Stimulated activated CD4-positive, alpha-beta T cell treated with anti-CD3 and anti-CD28 coated beads, Interleukin-1b, Interleukin-23, amount 100 ng/mL, for 24 hours (primary cell): ENCODE measurements at places on chromosomes 4 and X.

DNA sequence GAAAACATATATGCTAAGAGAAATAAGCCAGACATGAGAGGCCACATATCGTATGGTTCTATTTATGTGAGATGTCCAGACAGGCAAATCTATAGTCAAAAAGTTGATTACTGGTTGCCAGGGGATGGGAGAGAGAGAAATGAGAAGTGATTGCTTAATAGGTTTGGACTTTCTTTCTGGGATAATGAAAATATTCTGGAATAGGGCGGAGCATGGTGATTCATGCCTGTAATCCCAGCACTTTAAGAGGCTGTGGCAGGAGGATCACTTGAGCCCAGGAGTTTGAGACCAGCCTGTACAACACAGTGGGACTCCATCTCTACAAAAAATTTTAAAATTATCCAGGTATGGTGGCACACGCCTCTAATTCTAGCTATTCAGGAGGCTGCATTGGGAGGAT is 22.4 kb downstream of the RBM47 start:
- DNase-seq: no peak

DNA sequence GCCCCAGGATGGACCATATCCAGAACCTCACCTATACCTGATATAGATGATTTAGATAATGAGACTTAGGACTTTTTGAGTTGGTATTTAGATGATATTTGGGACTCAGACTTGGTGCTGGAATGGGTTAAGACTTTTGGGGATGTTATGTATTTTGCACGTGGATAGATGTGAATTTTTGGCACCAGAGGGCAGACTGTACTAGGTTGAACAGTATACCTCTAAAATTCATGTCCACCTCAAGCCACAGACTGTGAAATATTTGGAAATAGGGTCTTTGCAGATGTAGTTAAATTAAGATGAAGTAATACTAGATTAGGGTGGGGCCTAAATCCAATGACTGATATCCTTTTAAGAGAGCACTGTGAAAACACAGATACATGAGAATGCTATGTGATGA is 15.6 kb downstream of the RBM41 start:
- DNase-seq: no peak

DNA sequence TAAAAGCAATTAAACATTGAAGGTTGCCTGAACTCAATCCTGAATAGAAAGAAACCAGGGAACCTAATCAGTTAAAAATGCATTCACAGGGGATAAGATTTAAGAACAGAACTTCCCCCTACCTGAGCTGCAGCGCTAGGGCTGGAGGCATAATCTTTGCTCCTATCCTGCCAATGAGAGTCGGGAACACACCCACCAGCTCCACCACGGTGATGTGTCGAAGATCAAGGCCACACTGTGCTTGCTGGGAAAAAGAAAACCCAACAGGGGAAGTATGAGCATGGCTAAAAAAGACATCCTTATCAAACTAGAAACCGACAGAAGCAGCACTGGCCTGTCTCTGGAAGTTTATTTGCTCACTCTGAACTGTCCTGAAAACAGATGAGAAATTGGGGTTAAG is 66.3 kb downstream of the SRPX start:
- no peak for DNase-seq

DNA sequence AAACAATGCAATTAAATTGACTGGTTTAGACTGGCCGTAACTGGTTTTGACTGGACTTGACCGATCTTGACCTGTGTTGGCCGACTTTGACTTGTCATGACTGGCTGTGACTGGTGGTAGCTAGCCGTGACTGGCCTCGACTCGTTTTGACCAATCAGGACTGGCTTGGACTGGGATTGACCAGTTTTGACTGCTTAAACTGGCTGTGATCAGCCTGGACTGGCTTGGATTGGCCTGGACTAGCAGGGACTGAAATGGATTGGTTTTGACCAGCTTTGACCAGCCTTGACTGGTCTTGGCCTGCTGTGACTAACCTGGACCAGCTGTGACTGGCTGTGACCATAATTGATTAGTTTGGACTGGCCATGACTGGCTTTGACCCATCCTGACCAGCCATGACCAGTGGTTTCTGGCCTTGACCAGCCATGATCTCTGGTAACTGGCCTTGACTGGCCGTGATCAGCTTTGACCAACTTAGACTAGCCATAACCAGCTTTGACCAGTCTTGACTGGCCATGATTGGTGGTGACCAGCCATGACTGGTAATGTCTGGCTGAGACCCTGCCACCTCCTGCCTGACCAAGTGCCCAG is 13.1 kb downstream of the SUV39H1 start:
- no peak for DNase-seq

DNA sequence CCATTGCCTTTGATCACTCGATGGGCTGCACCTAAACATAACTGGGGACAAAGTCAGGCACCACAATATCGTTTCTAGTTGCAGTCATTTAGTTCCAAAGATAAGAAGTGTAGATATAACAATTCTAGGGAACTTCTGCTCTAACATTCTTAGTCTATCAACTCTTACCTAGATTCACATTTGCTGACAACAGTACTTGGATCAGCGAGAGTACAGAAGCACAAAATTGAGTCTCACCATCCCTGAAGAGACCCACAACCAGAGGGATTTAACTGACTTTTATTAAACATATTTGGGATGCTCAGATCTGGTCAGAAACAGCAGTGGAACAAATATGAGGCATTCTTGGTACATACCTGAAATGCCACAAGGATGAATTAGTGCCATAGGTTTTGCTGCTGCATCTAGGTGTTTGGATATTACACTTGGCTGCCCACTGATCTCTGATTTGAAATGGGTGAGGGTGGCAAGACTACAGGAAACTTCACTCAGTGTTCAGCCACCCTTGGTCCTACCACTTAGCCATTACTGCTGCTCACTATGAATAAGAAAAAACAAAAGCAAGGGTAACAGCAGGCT is 28.9 kb upstream of the HUWE1 start:
- no peak for DNase-seq

DNA sequence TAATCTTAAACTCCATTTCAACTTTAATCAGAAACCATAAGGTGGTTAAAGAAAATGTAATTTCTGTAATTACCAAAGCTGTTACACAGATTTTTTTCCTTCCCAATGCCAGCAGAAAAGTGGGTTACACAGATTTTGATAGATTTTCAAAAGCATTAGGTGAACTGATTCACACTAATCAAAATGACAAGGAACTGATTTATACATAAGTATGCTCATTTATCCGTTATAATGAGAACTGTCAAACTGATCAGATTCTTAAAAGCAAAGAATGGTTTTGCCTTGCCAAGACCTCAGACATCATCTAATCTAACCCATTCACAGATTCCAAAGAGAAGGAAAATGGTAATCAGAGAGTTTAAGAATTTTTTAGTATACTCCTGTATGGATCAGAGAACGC is 5.2 kb downstream of the UGDH start:
- no peak for DNase-seq

DNA sequence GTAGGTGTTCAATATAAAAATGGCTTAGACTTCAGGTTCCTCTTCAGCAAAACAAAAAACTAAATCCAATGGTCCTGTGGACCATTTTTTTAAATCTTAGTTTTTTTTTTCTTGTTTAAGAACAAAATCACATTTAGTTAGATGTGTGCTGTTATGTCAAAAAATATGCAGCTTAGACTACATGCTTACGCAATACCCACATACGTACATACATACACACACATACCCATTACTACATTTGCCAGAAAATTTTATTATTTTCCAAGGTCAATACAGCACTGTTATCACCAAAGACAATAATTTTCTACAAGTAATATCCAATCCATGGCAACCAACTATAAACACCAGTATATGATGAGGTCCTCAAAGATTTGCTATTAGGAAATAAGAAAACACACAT is 144.1 kb downstream of the PDGFC start:
- no peak for DNase-seq
